HepG2 (cell line): ENCODE measurements at places on chromosomes 5 and 9. TPM values are rescaled to one million over a fixed set of nuclear protein-coding genes. Genes with fewer than 3 reads are reported as not detected.

LHX6 gene
- polyA plus RNA-seq = 1.1 and 1.2 TPM in 2 replicates

- H3K4me3 ChIP-seq = no peak overlapping the region
- H3K27me3 ChIP-seq = no peaks in the 10 kb centered on the region; the same call in 1 of the 2 replicates
These were observed 98.8 kb downstream of the BOD1 start for GRCh38 chr5:173517648-173518047.

GRCh38 chr5:156815988-156816599, 34.0 kb upstream of the PPP1R2B start:
- H3K27me3 ChIP-seq = no peaks in the 10 kb centered on the region
- H3K27ac ChIP-seq = no peak overlapping the region
- no peak overlapping the region for H3K4me3 ChIP-seq
- DNase-seq = peak; percentile 14

DNA sequence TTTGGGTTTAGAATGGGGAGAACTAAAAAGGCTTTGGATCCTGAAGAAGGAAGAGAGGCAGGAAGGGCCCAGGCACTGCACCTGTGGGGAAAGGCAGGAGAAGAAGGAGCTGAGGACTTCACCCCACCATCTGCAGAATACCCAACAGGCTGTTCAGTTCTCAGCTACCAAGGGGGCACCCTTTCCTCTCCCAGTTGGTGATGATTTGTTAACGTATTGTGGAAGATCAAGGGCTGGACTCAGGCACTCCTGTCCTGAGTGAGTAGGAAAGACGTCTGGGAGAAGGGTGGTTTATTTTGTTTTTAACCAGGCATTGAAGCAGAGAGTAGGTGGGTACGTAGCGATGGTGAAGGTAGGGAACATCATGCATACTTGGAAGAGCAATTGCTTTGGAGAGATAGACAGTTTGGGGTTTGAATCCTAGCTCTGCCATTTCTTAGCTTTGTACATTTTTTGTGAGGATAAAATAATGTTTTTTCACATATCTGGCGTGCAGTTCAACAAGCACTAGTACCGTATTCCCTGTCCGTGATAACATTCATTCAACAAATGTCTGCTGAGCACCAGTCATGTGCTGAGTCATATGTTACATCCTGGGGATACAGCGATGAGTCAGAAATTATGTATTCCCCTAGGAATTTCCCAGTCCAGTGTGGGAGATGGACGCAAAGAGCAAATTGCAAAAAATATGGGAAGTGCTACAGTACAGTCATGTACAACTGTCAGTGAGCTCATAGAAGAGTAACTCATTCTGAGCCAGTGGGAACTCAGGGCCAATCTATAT, 2.1 kb downstream of the MSANTD3 start:
- DNase-seq = peak; percentile 89
- peak overlapping the region; percentile 41 for H3K27ac ChIP-seq

SMIM32 gene
- 0.05 and 0.15 TPM in 2 replicates for polyA plus RNA-seq
